Choroid plexus epithelial cell (primary cell): ENCODE measurements at places on chromosomes 5 and 9.

DNA sequence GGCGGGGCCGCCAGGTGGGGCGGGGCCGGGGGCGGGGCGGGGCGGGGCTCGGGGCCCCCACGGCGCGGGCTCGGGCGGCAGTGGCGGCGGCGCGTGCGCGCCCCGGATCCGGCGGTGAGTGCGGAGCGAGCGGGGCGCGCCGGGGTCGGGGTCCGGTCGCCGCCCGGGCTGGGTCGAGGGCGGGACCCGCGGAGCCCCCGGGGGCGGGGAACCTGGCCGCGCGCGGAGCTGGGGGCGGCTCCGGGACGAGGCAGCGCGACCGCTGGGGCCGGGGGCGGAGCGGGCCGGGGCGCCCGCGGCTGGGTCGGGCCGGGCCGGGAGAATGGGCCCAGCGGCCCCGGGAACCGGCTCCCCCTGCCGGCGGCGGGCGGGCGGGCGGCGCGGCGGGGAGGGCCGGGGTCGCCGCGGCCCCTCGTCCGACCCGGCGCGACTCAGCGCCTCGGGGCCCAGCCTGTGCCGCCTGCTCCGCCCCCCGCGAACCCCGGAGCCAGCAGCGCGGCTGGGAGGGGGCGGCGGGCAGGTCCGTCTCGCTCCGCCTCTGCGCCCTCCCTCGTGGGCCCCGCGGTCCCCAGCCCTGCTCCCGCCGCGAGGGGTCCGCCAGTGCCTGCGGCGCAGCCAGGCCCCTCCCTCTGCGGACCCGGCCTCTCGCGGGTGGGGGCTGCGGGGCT, 3.1 kb downstream of the EGFL7 start:
- no peak for DNase-seq

GRCh38 chr5:57817001-57817453, 334.4 kb upstream of the ACTBL2 start:
- peak; percentile 62 for DNase-seq

DNA sequence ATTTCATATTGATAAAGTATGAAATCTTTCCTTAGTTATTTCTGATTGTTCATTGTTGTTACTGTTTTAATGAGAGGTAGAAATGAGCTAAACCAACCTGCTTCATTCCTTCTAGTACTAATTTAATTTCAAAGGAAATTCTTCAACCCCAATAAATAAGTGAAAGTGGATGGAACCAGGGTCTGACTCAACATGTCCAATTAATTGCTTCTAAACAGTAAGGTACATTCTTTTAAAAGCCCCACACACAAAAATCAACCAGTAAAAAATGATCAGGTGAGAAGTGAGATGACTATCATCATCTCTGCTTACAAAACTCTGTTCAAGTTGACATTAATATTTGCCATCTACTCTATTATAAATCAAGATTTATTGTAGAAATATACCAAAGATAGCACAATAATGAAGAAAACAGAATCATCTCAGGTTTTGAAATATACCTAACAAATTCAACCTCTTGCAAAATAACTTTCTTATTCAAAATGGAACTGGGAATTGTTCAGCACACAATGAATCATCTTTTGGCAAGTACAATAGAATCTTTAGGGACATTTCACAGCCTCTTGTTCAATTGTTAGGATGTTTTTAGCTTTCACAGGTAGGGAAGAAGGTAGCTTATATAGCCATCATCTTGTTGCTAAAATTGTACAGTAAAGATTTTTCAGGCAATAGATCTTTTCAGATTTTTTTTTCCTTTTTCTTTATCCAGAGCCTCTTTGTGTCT, 114.5 kb downstream of the RPS23 start:
- peak; percentile 62 for DNase-seq

GRCh38 chr9:114302727-114303126, 20.2 kb upstream of the ORM1 start:
- no peak for DNase-seq

DNA sequence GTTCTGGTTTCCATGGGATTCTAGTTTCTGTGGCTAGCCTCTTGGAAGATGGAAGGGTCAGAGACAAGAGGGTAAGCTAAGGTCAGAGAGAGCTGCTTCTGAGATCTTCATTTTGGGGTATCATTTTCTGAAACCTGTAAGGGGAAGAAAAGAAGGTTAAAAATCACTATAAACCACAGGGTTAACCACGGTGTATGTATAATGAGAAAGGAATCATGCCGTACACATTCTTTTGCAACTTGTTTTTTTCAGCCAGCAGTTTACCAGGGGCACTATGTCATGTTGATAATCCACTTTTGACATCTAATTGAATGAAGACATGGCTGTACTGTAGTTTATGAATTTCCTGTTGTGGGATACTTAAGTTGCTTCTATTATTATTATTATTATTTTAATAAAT, 164.4 kb downstream of the FOCAD start:
- DNase-seq: peak; percentile 56

DNA sequence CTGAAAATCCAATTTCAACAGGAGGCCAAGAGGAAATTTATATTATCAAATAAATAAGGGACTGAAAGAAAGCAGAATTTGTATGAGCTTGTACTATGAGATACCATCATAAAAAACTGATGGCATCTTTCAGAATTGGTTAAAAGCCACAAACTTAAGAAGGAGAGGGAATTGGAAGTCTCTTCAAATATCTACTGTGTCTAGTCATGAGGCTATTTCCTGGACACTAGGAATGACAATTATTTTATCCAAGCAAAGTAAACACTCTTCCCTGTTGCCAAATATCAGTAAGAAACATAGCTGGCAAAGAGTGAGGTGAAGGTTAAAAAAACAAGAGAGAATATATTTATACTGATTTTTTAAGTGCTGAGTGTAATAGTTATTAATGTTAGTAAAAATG, 101.5 kb upstream of the ARRDC3 start:
- peak; percentile 16 for DNase-seq

- DNase-seq: peak; percentile 30
These were observed 592.2 kb downstream of the ANXA1 start for GRCh38 chr9:73743826-73744225.
